ENCODE measurements at places on chromosomes 11 and 22.

DNA sequence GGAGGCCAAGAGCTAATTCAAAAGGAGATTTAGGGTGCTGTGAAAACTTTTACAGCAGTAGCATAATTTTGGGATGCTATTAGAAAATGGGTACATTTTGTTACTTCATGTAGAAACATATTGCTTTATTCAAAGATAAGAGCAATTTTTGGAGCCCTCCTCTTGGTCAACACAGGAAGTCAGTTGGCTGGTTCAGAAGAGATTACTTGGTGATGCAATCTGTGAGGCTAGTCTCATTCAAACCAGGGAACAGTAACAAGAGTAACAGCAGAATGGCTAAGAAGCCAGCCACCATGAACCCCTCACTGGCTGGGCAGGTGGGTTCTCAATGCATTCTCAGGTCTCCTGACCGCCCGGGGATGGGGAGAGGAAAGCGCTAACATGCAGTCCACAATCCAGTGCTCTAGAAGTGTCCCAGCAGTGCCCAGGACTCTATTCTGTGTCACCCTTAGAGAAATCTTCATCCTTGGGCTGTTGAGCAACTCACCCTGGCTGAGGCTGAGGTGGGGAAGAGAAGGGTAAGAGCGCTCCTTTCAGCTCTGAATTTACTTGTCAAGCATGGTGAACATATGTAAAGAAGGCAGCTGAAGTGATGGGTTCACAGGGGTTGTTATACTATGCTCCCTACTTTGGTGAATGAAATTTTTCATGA lies 262.2 kb upstream of the UBASH3B start:
- no peak overlapping the region for H3K27ac ChIP-seq
- H3K4me1 ChIP-seq, result no peaks in the 10 kb centered on the region
- no peak overlapping the region for H3K4me3 ChIP-seq
- H3K27me3 ChIP-seq, result no peaks in the 10 kb centered on the region
- DNase-seq, result no peak

DNA sequence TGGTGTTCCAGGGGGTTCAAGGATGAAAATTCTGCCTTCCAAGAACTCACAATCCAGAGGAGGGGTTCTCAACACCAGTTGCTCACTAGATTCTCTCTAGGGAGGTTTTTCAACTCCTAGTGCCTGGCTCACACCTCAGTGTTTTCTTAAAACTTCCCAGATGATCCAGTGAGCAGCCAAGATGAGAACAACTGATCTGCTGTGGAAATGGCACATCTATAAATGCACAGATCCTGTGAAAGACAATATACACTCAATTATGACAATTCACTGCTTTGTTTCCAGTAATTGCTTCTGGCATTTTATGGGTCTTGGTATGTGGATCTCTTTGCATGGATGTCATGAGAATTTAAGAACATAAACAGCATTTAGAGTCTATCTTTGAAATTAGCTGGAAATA lies 45.2 kb upstream of the PRSS23 start:
- no peaks in the 10 kb centered on the region for H3K4me1 ChIP-seq
- no peak overlapping the region for H3K27ac ChIP-seq
- no peaks in the 10 kb centered on the region for H3K36me3 ChIP-seq
- no peak overlapping the region for H3K4me3 ChIP-seq
- no peaks in the 10 kb centered on the region for H3K27me3 ChIP-seq

DNA sequence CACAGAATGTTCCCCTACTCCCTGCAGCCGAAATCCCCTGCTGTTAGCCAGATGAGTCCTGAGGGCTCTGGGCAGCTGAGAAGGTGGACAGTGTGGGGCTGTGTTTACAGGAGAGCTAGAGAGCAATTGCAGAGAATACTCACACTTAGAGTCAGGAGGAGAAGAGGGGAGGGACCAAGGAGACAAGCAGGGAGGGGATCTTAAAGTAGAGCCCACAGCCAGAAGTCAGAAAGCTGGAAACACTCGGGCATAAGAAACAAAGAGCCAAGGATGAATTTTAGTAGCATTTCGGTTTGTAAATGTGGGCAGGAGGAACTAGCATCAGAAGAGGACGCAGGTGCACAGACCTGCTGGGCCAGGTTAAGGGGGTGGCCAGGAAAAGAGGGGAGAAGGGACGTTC lies 1435.9 kb downstream of the BRD1 start:
- H3K36me3 ChIP-seq, result no peaks in the 10 kb centered on the region
- no peak for DNase-seq
- no peak overlapping the region for H3K4me3 ChIP-seq
- H3K27ac ChIP-seq, result no peak overlapping the region

- no peak for DNase-seq
- no peaks in the 10 kb centered on the region for H3K27me3 ChIP-seq
- H3K4me3 ChIP-seq, result peak overlapping the region; percentile 100
- peaks cover 18% of the 10 kb centered on the region for H3K36me3 ChIP-seq
- H3K4me1 ChIP-seq, result peaks cover 51% of the 10 kb centered on the region
These were observed 393 bp downstream of the CYB561A3 start for GRCh38 chr11:61361237-61361740.

- H3K27me3 ChIP-seq, result peaks cover 53% of the 10 kb centered on the region
- H3K4me3 ChIP-seq, result no peak overlapping the region
- no peak overlapping the region for H3K27ac ChIP-seq
- no peaks in the 10 kb centered on the region for H3K36me3 ChIP-seq
- H3K4me1 ChIP-seq, result peaks cover 7% of the 10 kb centered on the region
These were observed 31.7 kb upstream of the P2RY2 start for GRCh38 chr11:73186294-73186850.

- H3K27me3 ChIP-seq, result no peaks in the 10 kb centered on the region
- no peak overlapping the region for H3K27ac ChIP-seq
- no peaks in the 10 kb centered on the region for H3K4me1 ChIP-seq
- H3K4me3 ChIP-seq, result no peak overlapping the region
- no peak for DNase-seq
These were observed 466.5 kb downstream of the FAM181B start for GRCh38 chr11:82267186-82267585.

DNA sequence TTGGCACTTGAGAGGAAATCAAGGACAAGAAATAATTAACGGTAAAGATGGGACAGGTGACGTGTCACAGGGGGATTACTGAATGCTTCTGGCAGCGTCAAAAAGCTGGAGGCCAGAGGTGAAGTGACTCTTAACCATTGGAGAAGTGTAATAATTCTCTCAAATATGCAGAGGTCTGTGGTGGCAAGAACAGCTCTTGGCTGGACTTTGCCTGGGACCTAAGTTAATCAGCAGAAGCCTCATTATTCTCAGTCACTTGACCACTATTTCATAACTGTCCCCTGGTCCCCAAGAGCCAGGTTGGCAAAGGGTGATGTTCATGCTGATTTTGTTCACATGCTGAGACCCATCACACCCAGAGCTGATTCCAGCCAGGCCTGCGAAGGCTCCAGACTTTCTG lies 72.9 kb downstream of the TIMP3 start:
- no peak overlapping the region for H3K4me3 ChIP-seq
- no peak overlapping the region for H3K27ac ChIP-seq
- H3K36me3 ChIP-seq, result no peaks in the 10 kb centered on the region
- no peak for DNase-seq
- H3K27me3 ChIP-seq, result no peaks in the 10 kb centered on the region

- H3K27me3 ChIP-seq, result no peaks in the 10 kb centered on the region
- H3K4me3 ChIP-seq, result no peak overlapping the region
- H3K36me3 ChIP-seq, result no peaks in the 10 kb centered on the region
- no peaks in the 10 kb centered on the region for H3K4me1 ChIP-seq
- no peak for DNase-seq
These were observed 44.5 kb downstream of the LRRC4C start for GRCh38 chr11:41414771-41415440.

All from activated naive CD4-positive, alpha-beta T cell treated with anti-CD3 and anti-CD28 coated beads, Interleukin-2, amount 10 ng/mL, durations not matched to agents 7 days and 5 days (primary cell).